ENCODE measurements at places on chromosomes 5 and 9.
A peak's percentile ranks its signal among the peaks of the same experiment; 100 is the strongest.

- no peak for DNase-seq
Observed at GRCh38 chr5:154311362-154311761, 120.8 kb downstream of the GALNT10 start.

DNA sequence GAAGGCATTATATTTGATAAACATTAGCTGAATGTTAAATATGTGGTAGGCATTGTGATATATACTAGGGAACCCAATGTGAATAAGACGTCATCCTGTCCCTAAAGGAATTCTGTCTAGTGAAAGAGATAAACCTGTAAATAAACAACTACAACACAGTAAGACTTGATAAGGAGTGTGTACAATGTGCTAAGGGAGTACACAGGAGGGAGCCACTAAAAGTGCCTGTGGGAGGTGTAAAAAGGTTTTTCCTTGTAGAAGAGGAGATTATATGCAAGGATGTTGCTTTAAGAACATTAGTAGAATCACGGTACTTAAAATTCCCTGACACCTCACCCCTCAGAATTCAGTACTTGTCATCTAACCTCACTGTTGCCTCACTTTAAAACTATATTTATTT is 91.7 kb downstream of the KIAA0825 start:
- no peak for DNase-seq

DNA sequence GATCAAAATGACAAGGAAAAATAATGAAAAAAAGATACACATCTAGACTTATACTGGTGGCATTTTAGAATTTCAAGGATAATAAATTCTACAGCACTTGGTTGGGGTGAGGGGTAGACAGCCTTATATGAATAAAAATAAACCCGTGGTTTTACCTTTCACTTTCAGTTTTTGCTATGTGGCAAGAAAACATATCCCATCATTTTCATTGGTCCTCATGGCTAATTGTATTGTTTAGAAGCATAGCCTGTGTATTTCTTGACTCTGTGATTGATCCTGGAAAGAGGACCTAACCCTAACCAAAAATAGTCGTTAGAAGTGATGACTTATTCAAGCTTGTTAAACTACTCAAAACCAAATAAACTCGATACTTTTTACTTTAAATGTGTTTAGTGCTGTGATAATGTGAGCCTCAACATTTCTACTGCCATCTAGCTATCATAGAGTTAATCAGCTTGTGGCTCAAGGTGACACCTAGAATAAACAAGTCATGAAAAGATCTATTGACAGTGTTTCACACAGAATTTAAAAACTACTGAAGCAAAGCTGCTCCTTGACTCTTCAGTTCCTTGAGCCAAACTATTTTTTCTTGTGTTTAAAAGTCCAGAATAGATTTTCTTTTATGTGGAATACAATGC is 153.3 kb upstream of the IZUMO3 start:
- no peak for DNase-seq

DNA sequence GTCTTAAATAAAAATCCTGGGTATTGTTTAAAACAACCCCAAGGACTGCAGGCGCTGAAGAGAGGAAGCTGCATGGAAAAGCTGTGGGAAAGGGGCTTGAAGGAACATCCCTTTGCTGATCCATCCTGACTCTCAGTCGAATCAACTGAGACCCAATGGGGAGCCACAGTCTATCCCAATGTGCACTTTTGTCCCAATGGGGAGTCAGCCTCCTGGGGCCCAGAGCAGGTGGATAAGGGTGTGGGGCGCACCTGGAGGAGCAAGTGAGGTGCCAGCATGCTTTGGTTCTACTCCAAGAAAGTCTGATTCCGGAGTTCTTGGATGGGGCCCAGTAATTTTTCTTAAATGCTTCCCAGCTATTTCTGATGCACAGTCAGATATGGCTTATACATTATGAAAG is 118.1 kb downstream of the COL23A1 start:
- DNase-seq: no peak

- DNase-seq: no peak
Observed at GRCh38 chr9:16542290-16542689, 328.2 kb downstream of the BNC2 start.

- no peak for DNase-seq
Observed at GRCh38 chr5:127683008-127683407, 20.2 kb upstream of the CCDC192 start.

DNA sequence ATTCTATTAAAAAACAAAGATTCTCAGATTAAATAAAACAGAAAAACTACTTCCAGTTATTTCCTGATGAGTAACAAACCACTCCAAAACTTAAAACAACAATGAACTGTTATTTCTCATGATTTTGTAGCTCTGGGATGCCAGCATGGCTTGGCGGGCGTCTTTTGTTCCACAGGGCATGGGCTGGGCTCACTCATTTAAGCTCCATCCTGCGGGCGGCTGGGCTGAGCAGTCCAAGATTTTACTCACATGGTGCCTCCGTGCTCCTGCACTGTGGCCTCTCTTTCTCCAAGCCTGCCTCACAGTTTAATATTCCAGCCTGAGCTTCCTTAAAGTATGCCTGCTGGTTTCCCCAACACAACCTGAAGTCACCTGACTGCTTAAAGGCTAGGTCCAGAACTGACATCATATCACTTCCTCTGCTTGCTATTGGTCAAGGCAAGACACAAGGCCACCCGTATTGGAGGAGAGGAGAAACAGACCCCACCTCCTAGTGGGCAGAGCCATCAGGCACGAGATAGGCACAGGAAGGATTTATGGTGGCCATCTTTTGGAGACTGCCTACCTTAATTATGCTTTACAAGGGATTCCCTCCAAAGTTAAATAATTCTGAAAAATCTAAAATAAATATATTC is 41.6 kb upstream of the ZBTB43 start:
- DNase-seq: peak; percentile 3

DNA sequence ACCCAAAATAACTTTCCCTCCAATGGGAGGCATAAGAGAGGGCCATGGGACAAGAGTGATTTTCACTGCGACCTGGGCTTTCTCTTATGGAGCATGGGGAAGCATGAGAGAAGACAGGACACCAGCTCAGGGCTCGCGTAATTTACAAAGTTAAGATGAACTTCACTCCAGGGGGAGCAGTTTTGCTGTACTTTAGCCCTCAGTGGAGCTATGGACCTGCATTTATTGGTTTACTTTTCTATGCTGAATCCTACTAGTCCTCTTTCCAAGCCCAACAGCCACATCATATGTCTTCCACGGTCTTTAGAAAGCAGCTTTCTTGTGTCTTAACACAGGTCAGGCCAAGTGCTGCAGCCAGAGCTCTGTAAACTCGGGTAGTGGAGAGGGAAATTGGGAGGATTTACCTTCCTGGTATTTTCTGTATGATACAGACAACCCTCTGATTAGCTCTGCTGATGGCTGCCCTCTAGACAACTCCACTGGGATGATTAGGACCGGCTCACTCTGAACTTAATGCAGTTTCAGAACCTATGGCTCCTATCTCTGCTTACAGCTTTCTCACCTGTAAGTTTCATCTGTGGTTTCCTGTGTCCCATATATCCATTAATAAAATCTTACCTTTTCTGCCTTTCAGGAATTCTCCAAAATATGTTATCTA is 581.0 kb upstream of the RORB start:
- DNase-seq: no peak

DNA sequence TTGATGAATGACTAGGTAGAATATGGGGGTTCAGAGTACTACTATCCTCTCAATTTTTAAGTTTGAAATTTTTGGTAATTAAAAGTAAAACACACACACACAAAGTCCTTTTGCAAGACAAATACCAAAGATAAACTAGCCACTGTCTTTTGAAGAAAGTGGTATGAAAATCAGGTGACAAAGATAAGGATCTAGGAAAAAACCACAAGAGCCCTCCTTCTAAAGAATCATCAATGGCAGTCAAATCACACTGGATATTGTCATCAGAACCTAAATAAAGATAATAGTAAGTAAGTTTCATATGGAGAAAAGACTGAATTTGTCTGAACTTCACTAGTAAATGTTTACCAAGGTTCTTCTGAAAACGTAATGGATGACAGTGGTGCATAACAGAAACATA is 30.5 kb upstream of the HK3 start:
- DNase-seq: no peak

- DNase-seq: no peak
Observed at GRCh38 chr9:130681769-130682420, 11.7 kb upstream of the EXOSC2 start.

GRCh38 chr5:166320920-166321480 is 1970.4 kb upstream of the WWC1 start:
- DNase-seq: no peak

GRCh38 chr9:115733318-115734110 is 420.1 kb upstream of the PAPPA start:
- no peak for DNase-seq

- DNase-seq: no peak
Observed at GRCh38 chr9:121930956-121931355, 162.2 kb downstream of the TTLL11 start.

GRCh38 chr5:38532165-38532669 is 24.2 kb downstream of the LIFR start:
- DNase-seq: no peak

DNA sequence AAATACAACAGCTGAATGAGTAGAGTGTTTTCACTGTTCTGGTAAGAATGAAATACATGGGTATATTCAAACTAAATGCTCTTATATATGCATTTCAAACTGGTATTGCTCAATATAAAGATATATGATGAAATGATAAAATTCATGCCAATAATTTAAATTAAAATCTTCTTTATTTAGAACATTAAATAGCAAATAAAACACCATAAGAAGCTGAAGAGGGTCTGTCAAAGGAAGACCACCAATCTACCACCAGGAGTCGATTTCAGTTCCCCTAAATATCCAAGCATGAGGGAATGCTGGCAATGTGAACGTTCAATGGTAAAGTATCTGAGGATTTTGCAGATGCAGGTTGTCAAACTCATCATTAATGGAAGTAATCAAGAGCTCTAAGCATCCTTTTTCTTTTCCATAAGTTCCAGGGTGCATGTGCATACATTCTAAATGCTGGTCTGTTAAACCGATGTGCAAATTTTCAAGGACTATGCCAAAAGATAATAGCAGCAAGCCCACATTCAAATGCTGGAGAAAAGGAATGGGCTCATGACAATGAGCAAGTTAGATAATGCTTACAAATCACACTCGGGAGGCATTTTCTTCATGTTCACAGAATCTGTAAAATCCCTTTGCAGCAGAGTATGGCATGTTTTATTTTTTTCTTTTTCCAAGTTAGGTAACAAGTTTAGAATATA is 118.8 kb upstream of the MTAP start:
- no peak for DNase-seq

DNA sequence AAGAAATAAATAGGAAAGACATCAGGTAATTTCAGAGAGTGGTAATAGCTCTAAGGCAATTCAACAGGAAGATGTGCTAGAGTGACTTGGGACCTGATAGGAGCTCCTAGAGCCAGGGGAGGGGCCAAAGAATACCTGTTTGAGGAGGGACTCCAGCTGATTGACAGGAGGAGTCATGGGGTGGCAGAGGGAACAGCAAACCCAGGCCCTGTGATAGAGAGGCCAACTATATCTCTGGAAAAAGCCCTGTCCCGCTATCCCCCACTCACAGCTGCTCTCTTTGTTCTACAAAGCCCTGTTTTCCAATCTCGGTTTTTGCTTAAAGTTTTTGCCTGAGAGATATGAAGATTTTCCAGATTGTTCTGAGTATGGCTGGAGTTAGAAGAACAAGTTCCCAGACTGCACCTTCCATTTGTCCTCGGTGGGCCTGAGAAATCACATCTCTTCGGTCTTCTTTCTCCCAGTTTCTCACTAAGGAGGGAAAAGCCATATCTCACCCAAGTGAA is 9.0 kb upstream of the NSD1 start:
- DNase-seq: no peak

GRCh38 chr5:1544294-1544961 is 20.7 kb upstream of the LPCAT1 start:
- DNase-seq: no peak

DNA sequence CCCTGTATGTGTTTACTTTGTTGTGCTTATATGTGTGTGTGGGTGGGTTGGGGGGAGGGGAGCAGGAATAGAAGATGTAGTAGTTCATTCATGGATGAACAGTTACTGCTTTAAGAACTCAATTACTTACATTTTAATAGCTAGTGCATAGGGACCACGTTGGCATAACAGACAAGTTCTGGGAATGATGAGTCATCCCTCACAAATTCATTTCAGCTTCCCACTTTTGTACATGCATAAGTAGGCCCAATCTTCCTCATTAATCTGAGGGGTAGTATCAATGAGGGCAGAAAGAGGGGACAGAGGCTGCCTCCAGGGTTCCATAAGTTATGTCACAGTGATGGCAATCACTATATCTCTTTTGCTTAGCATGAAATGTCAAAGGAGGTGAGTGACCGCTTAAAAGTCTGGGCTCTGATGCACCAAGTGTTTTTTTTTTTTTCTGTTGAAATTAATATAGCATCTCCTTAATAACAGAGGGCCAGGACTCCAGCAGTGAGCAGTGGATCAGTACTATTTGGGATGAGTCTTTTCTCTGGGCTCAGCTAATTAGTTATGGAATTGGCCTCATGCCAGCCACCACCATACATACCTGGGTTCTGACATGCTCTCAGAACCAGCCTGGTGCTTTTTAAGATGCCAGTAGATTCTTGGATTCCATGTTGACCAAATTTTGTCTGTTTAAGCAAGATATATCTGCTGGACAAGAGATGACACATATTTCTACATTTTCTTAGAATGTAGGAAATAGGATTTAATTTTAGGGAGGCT is 37.1 kb downstream of the PRDM6 start:
- DNase-seq: peak; percentile 10

GRCh38 chr9:72574156-72574810 is 52.9 kb downstream of the TMC1 start:
- DNase-seq: no peak

GRCh38 chr5:11617080-11617479 is 287.2 kb downstream of the CTNND2 start:
- DNase-seq: no peak
